LHCN-M2 (cell line): ENCODE measurements at places on chromosomes 1 and 21.

DNA sequence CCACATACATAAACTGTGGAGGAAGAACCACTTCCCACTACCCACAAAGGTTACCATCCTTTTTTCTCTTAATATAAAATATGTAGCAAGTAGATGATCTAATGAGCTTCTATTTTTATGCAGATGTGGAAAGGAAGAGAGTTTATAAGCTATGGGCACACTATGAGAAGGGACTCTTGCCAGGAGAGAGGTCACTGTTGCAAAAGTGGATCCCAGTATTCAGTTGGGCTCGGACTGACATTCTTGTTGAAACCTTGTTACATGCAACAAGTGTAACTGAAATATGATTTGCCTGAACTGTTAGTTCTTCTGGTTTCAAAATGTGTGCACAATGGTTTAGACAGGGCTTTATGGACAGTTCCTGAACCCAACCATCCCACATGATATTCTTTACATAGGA is 397.4 kb upstream of the PKN2 start:
- no peak for DNase-seq

- DNase-seq = peak; percentile 41
Observed at GRCh38 chr1:178689769-178690168, 35.3 kb upstream of the RALGPS2 start.

DNA sequence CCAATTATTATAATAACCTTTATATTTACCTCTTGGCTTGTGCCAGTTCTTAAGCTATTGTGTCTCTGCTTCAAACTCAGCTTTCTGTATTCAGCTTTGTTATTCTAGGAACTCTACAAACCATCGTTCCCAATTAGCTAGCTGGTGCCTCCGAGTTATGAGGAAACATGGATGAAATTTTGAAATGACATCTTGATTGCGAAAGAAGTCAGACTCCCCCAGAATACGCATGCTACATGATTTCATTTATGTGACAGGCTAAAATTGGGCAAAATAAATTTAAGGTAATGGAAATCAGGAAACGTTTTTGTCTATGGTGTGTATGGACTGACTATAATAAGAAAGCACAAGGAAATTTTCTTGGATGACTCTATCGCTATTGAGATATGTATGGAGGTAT is 256.8 kb upstream of the NCAM2 start:
- DNase-seq = no peak

- no peak for DNase-seq
Observed at GRCh38 chr21:20703112-20703767, 295.0 kb upstream of the NCAM2 start.

- no peak for DNase-seq
Observed at GRCh38 chr1:229970714-229971113, 96.3 kb upstream of the GALNT2 start.

DNA sequence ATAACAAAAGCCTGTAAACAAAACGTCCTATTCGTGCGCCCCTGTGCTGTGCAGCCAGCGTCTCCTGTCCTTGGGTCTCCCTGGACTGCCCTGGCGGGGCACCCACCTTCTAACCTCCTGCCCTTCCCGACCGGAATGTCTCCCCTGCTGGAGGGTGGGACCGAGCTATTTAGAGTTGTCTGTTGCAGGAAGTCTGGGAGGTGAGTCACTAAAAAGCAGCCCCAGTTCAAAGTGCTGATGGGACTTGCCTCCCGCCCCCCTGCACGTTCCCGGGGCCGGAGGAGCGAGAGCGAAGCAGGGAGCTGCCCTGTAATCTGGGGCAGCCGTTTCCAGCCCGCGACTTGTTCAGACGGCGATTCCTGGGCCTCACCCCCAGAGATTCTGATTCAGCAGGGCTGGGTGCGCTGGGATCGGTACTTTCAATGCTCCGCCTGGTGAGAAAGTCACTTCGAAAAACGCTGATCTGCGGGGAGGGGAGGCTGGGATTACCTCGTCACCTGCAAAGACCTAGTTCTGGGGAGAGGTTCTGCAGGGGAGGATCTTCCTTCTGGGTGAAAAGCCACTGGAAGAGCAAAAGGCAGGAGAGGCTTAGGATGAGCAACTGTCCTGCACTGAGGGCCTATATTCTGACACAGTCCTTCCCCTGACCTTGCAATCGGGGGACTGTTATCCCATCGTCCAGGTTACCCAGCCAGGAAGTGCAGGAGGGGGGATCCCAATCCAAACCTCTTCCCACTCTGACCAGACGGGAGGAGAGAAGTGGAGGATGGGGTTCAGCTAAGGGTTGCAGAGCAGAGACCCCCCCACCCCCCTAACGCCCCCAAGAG is 1.2 kb upstream of the DHRS3 start:
- DNase-seq = peak; percentile 60

GRCh38 chr1:185823467-185823866 is 89.3 kb downstream of the HMCN1 start:
- peak; percentile 14 for DNase-seq
